Aorta (tissue), 5 donors: ENCODE measurements at places on chromosomes 11 and 22.

DNA sequence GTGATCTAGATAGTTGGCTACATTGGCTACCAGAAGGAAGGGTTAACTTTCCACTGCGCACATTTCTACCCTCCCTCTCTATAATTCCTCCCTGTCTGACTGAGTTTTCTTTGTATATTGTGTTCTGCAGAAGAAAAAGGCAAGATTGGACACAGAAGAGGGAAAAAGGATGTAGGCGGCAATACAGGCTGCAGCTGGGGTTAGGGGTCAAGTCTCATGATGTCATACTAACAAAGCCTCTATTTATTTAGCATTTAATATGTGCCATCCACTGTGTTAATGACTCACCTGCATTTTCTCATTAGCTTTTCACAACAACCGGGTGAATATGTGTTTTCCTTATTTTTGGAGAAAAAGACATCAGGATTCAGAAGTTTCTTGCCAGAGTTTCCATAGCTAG lies 2.0 kb downstream of the FAM83F start:
- no peak for DNase-seq

DNA sequence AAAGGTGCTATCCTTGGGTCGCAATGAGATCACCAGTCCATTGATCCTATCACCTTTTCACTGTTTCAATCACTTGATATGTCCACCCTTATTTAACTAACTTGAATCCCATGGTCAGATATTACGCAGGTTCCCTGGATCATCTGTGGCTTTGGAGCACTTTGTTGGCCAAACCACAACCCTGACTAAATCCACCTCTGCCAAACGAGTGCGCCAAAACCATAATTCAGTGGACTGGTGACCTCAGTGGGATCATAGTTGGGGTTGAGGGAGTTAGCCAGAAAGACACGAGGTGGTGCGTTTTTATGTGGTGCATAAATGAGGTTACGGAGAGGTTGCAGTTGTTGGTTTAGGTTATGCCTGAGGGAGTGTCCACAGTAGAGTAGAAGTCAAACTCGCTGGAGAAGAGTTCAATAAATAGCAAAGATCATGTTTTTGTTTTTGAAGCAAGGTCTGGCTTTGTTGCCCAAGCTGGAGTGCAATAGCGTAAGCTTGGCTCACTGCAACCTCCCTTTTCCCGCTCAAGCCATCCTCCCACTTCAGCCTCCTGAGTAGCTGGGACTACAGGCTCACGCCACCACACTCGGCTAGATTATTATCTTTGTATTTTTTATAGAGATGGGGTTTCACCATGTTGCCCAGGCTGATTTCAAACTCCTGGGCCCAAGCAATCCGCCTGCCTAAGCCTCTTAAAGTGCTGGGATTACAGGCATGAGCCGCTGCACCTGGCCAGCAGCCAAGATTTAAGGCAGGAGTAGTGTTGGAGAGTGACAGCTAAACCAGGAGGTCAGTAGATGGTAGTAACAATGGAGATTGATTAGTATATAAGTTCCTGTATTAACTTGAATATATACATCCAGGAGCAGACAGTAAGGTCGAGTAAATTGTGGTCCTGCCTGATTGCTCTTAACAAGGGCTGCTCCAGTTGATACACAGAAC lies 4.5 kb downstream of the FOXR1 start:
- no peak for DNase-seq

GRCh38 chr22:37403267-37403960 lies 23.9 kb downstream of the ELFN2 start:
- no peak for DNase-seq

GRCh38 chr11:12806113-12806512 lies 131.9 kb downstream of the TEAD1 start:
- no peak for DNase-seq

DNA sequence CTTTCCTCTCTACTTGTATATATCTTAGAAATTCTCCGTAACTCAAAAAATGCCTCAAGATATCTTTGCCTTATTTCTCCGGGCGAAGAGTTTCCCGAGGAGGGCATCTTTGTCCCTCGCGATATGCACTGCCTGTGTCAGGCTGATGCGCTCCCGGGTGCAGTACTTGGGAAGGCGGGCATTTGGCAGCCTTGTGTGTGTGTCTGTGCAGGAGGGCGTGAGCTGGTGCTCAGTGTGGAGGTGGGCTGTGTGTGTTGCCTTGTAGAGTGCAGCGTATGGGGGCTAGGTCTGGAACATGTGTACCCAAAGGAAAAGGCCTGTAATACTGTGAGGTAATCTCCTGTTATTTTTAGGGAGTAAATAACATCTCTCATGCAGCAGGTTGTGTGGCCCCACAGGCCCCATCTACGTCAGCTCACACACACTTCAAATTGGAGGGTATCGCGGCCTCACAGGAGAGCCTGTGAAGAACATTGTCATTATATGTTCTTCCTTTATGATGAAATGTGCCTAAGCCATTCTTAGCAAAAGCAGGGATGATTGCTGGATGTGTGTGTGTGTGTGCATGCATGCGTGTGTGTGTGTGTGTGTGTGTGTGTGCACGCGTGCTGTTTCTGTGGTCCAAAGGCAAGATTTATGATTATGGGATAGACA lies 77.5 kb downstream of the KCNJ1 start:
- no peak for DNase-seq

- no peak for DNase-seq
These were observed 246.9 kb downstream of the CADM1 start for GRCh38 chr11:115257270-115257669.
